ENCODE measurements at places on chromosomes 6 and 20. TPM values are rescaled to one million over a fixed set of nuclear protein-coding genes. Genes with fewer than 3 reads are reported as not detected.

GRCh38 chr6:44854712-44855443 is 467.4 kb downstream of the CDC5L start:
- DNase-seq = no peak

- DNase-seq = peak; percentile 40
Measured at GRCh38 chr20:62949962-62950361, 2.5 kb upstream of the SLC17A9 start.

GRCh38 chr6:16105854-16106253 is 23.0 kb upstream of the MYLIP start:
- DNase-seq = no peak

GRCh38 chr6:119566546-119567260 is 217.1 kb upstream of the MAN1A1 start:
- DNase-seq = no peak

- no peak for DNase-seq
Measured at GRCh38 chr6:134064461-134064860, 12.0 kb upstream of the SLC2A12 start.

- no peak for DNase-seq
Measured at GRCh38 chr6:104509355-104509754, 350.4 kb downstream of the HACE1 start.

The C20orf96 gene
- total RNA-seq = 9.4 TPM

The COL11A2 gene
- 0.85 TPM for total RNA-seq

The RNF39 gene
- total RNA-seq = 1.3 TPM

All from kidney (tissue), 22 donors.